ENCODE measurements at places on chromosomes 5 and 9.

DNA sequence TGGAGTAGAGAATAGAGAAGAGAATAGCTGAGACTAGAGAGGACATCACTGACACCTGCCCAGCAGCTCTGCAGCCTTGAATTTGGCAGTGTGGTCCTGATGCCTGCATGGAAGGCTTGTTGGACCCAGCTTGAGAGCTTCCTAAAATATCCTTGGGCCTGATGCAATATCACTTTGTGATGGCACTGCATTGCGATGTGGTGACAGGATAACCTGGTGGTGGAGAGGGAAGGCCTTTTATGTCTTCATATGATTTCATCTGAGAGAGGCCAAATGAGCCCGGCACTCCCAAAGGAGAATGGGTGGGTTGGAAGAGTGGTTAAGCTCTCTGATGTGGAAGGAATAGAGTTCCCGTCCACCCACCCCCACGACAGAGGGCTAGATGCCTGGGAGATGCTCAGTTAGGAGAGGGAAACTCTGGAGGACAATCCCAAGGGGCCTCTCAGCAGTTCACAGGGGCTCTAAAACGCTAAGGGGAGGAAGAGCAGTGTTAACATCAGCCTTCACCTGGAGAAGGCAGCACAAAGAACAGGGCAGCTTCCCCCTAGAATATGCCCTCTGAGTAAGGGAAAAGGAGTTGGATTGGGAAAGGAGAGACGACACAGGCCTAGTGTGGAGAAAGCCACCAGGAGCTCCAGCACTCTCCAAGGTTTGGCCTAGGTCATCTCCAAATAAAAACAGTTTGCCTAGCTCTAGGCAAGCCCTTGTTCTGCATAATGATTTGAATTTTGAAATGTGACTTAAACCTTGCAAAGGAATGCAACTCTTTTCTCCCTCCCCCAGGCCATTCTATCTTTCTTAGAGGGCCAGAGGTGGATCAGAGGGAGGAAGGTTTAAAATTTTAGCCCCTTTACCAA lies 99.8 kb upstream of the SSBP2 start:
- H3K36me3 ChIP-seq, result no peaks in the 10 kb centered on the region
- no peaks in the 10 kb centered on the region for H3K27me3 ChIP-seq
- no peak overlapping the region for H3K4me3 ChIP-seq
- H3K4me1 ChIP-seq, result peaks cover 24% of the 10 kb centered on the region

DNA sequence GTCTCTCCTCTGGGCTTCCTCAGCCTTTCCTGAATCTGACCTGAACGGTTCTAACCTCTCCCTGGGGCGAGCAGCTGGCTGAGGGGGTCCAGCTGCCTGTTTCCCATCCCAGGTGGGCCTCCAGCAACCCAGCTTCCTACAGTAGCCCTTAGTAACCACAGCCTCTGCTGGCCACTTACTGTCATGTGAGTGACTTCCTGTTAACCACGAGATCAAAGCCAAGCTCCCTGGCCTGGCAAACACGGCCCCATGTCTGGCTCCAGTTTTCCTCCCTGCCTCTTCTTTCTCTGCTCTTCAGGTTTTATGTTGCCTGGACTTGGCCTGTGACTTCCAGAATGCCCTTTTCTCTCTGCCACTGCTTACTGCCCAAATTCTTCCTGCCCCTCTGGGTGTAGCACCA lies 47.2 kb upstream of the DAB2IP start:
- no peaks in the 10 kb centered on the region for H3K4me1 ChIP-seq
- H3K27ac ChIP-seq, result no peak overlapping the region
- no peak for DNase-seq
- H3K27me3 ChIP-seq, result peaks cover 2% of the 10 kb centered on the region
- no peaks in the 10 kb centered on the region for H3K36me3 ChIP-seq

DNA sequence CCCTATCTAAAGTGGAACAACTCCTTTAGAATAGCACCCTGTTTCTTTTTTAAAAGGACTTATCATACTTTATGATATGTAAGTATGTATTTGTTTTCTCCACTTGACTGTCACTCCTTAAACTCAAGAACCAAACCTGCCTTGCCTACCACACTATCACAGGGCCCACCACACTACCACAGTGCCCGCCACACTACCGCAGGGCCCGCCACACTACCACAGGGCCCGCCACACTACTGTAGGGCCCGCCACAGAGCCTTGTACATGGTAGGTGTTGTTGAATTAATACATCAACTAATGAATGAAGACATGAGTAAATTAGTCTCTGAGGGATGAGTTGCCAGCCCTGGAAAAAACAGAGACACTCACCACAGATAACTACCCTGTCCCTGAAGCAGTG lies 18.0 kb downstream of the SLC31A2 start:
- no peak overlapping the region for H3K4me3 ChIP-seq
- peaks cover 84% of the 10 kb centered on the region for H3K36me3 ChIP-seq
- no peaks in the 10 kb centered on the region for H3K27me3 ChIP-seq
- no peak overlapping the region for H3K27ac ChIP-seq
- DNase-seq, result no peak
- H3K4me1 ChIP-seq, result no peaks in the 10 kb centered on the region

DNA sequence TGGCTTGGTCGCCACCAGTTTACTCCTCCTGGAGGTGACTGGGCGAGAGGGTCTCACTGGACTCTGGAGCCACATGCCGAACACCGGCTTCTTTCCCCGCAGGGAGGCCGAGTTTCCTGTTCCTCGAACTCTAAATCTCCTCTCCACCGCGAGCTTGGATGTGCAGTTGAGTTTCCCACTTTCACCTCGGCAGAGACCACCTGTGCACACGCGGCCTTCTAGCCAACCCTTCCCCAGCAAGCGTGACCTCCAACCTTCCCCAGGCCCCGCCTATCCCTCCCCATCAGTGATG lies 380.1 kb downstream of the IRX2 start:
- H3K4me3 ChIP-seq, result no peak overlapping the region
- H3K4me1 ChIP-seq, result no peaks in the 10 kb centered on the region
- no peak for DNase-seq
- H3K27ac ChIP-seq, result no peak overlapping the region
- H3K27me3 ChIP-seq, result no peaks in the 10 kb centered on the region
- H3K36me3 ChIP-seq, result no peaks in the 10 kb centered on the region

DNA sequence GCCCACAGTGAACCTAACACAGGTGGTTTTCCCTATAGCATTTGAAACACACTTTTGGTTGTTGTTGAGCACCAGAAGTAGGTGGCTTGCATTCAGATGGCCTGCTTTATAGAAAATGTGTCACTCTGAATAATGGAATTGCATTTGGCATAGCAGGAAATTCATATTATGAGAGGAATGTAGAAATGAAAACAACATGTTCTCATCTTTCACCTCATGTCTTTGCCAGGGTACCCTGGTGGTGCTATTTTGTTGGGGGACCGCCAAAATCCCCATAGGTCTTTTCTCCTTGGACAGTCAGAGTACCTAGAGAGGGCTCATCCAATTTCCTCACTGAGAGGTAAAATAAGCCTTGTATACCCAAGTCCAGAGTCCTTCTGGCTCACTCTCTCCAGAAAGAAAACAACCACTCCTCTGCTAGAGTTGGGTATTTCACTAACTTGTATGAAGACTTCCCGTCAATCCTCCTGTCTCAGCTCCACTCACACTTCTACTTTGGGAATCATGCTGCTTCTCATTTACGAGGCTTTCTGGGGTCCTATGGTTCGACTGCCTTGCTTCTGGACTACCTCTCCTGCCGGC lies 67.4 kb downstream of the MRPS27 start:
- peak overlapping the region; percentile 4 for H3K27ac ChIP-seq
- H3K27me3 ChIP-seq, result no peaks in the 10 kb centered on the region
- H3K4me1 ChIP-seq, result peaks cover 33% of the 10 kb centered on the region
- H3K36me3 ChIP-seq, result peaks cover 12% of the 10 kb centered on the region

DNA sequence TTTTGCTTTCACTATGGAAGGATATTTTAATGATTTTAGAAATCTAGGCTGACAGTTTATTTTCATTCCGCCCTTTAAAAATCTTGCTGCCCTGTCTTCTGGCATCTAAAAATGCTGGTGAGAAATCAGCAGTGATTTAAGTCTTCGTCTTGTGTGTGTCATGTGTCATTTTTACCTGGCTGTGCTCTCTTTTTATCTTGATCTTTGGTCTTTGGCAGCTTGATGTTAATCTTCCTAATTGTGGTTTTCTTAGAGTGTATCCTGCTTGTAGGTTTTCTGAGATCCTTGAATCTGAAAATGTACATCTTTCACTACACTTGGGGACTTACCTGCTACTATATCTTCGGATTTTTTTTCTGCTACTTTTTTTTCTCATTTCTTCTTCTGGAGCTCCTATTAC lies 11.9 kb upstream of the LPCAT1 start:
- H3K27ac ChIP-seq, result no peak overlapping the region
- no peaks in the 10 kb centered on the region for H3K27me3 ChIP-seq
- H3K4me1 ChIP-seq, result no peaks in the 10 kb centered on the region
- DNase-seq, result no peak
- no peaks in the 10 kb centered on the region for H3K36me3 ChIP-seq
- no peak overlapping the region for H3K4me3 ChIP-seq

DNA sequence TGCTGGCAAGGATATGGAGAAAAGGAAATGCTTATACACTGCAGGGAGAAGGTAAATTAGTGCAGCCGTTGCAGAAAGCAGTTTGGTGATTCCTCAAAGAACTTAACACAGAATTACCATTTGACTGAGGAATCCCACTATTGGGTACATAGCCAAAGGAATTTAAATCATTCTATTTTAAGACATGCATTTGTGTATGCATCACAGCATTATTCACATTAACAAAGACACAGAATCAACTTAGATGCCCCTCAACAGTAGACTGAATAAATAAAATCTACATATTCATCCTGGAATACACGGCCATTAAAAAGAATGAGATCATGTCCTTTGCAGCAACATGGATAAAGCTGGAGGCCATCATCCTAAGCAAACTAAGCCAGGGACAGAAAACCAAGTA lies 510.1 kb upstream of the CDH9 start:
- no peak for DNase-seq
- no peaks in the 10 kb centered on the region for H3K27me3 ChIP-seq
- H3K4me1 ChIP-seq, result no peaks in the 10 kb centered on the region
- H3K27ac ChIP-seq, result no peak overlapping the region

GRCh38 chr5:12777342-12777741 lies 873.1 kb upstream of the CTNND2 start:
- H3K36me3 ChIP-seq, result no peaks in the 10 kb centered on the region
- no peak overlapping the region for H3K4me3 ChIP-seq
- no peak overlapping the region for H3K27ac ChIP-seq
- H3K4me1 ChIP-seq, result no peaks in the 10 kb centered on the region

GRCh38 chr5:16418471-16418922 lies 47.1 kb downstream of the ZNF622 start:
- H3K4me3 ChIP-seq, result no peak overlapping the region
- no peak overlapping the region for H3K27ac ChIP-seq
- H3K4me1 ChIP-seq, result no peaks in the 10 kb centered on the region
- H3K36me3 ChIP-seq, result no peaks in the 10 kb centered on the region
- H3K27me3 ChIP-seq, result no peaks in the 10 kb centered on the region
